ENCODE measurements at places on chromosomes 1 and 21.

DNA sequence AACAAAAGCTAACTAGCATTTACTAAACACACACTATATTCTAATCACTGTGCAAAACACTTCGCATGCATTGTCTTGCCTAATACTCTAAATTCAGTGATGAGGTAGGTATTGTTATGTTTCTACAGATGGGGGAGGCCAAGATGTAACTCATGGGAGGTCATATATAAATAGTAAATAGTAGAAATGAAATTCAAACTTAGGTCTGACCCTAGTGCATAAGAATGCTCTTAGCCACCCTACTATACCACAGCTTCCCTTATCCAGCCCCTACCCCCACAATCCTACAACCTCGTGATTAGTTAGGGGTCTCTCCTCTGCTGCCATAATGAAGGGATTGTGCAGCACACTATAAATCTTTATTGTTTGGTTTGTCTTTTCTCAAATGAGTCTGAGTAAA lies 3.3 kb downstream of the PFDN2 start:
- no peak for DNase-seq

DNA sequence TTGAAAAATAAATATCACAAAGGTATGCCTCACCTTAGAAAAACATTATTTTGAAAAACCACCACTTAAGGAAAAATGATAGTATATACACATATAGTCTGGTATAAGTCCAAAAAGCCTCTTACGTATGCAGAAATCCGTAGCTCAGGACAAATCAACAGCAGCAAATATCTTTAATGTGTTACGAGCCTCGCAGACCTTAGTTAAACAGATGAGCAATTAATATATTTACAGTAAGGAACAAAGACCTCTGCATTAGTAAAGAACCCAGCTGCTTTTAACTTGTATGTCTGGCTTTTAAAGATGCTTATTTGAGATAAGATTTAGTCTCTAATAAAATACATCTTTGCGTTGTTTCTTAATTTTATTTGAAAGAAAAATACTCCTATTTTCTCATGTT lies 79.9 kb upstream of the CHRM3 start:
- no peak for DNase-seq

DNA sequence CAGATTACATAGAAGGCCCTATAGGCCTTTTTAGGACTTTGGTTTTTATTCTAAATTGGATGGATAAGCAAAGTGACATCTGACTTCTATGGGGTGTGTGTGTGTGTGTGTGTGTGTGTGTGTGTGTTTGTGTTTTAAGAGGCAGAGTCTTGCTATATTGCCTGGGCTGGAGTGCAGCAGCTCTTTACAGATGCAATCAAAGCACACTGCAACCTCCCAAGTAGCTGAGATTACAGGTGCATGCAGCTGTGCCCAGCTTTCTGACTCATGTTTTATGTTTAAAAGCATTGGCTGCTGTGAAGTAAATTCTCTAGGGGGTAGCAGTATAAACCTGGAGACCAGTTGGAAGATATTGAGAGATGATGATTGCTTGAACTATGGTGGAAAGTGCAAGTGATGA lies 12.4 kb upstream of the EVI5 start:
- no peak for DNase-seq

GRCh38 chr1:116131866-116132605 lies 20.8 kb downstream of the MAB21L3 start:
- DNase-seq, result no peak

- DNase-seq, result no peak
Observed at GRCh38 chr21:35023396-35024070, 25.6 kb downstream of the RUNX1 start.

DNA sequence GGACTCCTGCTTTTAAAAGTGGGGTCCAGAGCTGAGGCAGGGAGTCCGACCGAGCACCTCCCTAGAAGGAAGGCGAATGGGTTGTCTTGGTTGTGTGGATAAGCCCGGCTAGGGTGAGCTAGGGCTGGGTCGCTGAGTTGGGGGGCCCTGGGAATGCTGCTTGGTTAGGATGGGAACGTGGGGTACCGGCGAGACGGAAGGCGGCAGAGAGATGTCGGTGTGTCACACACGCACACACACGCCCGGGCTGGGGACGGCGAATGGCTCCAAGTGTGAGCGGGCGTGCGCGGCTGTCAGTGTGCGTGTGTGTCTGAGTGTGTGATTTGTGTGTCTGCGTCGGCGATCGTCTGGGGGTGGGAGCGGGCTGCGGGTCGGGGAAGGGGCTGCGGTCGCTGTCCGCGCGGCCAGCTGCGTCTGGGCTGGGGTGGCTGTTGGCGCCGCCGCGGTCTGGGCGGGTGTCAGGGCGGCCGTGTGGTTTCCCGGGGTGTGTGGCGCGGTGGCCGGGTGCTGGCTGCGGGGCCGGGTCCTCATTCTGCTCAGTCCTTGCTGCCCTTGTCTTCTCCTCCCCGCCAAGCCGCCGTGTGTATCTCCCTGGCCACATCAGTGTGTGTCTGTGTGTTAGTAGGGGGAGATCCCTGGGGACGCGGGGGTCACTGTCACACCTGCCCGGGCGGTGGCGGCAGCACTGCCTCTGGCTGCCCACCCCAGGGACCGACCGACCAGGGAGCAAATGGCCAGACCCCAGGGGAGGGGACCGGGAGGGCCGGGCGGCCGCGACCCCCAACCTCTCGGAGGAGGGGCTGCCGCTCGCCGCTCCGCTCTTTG lies 1.1 kb downstream of the EFNA3 start:
- DNase-seq, result peak; percentile 38

GRCh38 chr1:167126317-167126716 lies 32.4 kb downstream of the STYXL2 start:
- DNase-seq, result no peak

DNA sequence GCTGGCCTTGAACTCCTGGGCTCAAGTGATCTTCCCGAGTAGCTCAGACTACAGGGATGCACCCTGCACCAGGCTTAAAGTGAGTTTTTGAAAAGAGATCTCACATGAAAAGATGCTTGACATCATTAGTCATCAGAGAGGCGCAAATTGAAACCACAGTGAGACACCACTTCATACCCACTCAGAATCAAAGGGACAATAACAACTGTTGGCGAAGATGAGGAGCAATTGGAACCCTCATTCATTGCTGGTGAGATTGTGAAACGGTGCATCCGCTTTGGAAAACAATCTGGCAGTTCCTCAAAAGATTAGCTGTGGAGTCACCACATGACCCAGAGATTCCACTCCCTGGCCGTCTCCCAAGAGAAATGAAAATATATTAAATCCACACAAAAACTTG lies 122.3 kb downstream of the PGBD5 start:
- DNase-seq, result no peak
